ENCODE measurements at places on chromosomes 2 and 18. TPM values are rescaled to one million over a fixed set of nuclear protein-coding genes. Genes with fewer than 3 reads are reported as not detected.

Gene SALL3
- total RNA-seq = not detected

Gene CRACDL
- total RNA-seq = 0.61 TPM

Gene SCN2A
- total RNA-seq = 0.06 TPM

Gene MDH1B
- 0.44 TPM for total RNA-seq

Gene PSTPIP2
- total RNA-seq = 12.6 TPM

Gene AKAIN1
- total RNA-seq = not detected

Gene GNLY
- 22.0 TPM for total RNA-seq

Gene FEV
- total RNA-seq = not detected

Gene PLEKHH2
- 1.9 TPM for total RNA-seq

Gene COQ10B
- 25.2 TPM for total RNA-seq

Gene PIEZO2
- total RNA-seq = not detected

Gene ZNF396
- 2.8 TPM for total RNA-seq

Gene FRZB
- not detected for total RNA-seq

Data from activated naive CD8-positive, alpha-beta T cell treated with anti-CD3 and anti-CD28 coated beads, Interleukin-2, amount 10 ng/mL, durations not matched to agents 7 days and 5 days (primary cell).